ENCODE measurements at places on chromosomes 1 and 21. TPM values are rescaled to one million over a fixed set of nuclear protein-coding genes. Genes with fewer than 3 reads are reported as not detected.

- no peak for DNase-seq
Measured at GRCh38 chr1:175252561-175252960, 60.0 kb upstream of the KIAA0040 start.

- no peak for DNase-seq
Measured at GRCh38 chr1:158163000-158163947, 17.4 kb upstream of the CD1D start.

Gene AHCTF1
- 21.2 TPM for total RNA-seq

GRCh38 chr1:32204943-32205361 is 519 bp upstream of the IQCC start:
- DNase-seq: no peak

DNA sequence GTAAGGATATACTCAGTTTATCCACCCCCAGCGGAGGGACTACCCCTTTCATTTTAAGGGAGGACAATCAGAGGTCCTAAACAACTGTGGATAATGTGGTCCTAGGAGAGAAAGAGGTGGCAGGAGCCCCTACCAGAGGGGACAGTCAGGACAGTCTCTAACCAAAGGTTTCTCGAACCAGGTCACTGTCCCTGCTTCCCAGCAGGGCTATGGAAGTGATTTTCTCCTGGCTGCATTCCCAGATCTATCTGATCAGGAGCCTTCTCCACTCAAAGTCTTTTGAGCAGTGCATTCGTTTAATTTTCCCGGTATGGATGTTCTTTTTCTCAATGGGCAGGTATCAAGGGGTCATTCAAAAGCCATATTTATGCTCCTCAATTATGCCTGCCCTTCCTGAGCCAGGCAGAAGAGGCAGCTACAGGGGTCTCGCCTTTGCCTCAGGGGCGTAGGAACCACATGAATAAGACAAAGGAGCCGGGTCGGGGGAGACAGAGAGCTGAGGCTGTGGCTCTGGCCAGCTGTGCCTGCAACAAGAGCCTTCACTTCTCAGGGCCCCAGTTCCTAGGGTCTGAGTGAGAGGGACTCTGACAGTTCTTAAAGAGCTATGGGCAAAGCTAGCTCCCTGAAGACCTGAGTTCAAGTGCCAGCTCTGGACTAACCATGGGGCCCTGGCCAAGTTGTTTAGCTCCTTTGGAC is 62.5 kb upstream of the DMRTB1 start:
- DNase-seq: no peak

- no peak for DNase-seq
Measured at GRCh38 chr1:157595356-157595755, 2.5 kb downstream of the FCRL4 start.

DNA sequence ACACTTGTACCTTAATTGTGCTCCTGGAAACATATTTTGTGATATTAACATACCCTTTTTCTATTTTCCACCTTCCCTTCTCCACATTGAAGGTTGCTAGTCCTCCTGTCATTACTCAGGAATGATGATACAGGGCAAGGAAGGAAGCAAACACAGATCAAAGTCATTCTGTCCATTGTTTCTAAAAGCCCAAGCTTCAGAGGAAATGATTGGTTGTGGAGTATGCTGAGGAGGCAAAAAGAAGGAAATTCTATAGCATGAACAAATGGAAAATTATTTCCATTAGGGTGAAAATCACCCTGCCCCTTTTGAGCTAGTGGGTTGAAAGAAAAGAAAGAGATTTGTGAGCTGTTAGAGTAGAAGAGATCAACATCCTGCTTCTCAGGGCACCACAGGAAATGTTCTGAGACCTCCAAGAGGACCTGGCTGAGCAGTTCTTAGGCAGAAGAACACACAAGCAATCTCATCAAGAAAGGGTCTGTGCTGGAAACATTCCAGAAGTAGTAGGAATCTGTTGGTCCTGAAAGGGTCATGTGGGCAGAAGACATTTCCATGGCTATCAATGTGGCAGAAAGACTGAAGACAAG is 29.0 kb upstream of the PRRX1 start:
- DNase-seq: no peak

DNA sequence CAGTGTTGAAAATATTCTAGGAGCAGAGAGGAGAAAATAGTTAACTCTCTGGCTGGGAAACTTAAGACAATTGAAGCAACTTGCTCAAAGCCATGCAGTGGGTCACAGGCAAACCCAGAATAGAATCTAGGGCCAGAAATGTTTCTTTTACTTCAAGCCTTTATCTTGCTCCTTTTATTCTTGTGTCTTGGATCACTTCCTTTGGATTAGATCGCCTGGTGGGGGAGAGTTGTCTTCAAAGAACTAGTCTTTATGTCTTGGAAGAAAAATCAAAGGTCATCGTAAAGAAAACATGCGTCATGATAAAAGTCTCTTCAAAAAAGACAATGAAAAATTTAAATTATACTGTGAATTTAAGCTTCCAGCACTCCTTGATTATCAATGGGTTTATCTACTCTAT is 493.6 kb upstream of the USP24 start:
- DNase-seq: peak; percentile 61

- DNase-seq: no peak
Measured at GRCh38 chr1:172134087-172134731, 286.3 kb upstream of the C1orf105 start.

Gene GPBP1L1
- 69.8 TPM for total RNA-seq

Gene PMF1
- total RNA-seq: 19.3 TPM

- DNase-seq: peak; percentile 75
Measured at GRCh38 chr1:120178799-120179756, 2.8 kb upstream of the SEC22B start.

Gene ZNF683
- total RNA-seq: 1.4 TPM

Gene LCE1B
- total RNA-seq: not detected

Gene ANKRD45
- total RNA-seq: 10.1 TPM

- DNase-seq: no peak
Measured at GRCh38 chr21:37753122-37753599, 163.1 kb downstream of the KCNJ6 start.

DNA sequence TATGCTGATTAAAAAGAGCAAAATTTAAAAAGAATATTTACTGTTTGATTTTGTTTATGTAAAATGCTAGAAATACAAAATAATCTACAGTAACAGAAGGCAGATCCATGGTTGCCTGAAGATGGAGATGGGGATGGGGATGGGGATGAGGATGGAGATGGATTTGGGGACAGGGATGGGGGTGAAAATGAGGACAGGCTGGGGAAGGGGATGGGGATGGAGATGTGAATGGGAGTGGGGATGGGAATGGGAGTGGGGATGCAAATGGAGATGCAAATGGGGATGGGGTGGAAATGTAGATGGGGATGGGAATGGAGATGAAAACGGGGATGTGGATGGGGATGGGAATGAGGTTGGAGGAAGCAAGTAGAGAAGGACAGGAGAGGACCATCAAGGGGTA is 252.2 kb downstream of the PLPP3 start:
- no peak for DNase-seq

- no peak for DNase-seq
Measured at GRCh38 chr1:154006136-154006535, 15.6 kb downstream of the RPS27 start.

Gene CD247
- 6.5 TPM for total RNA-seq

Gene PMVK
- 13.0 TPM for total RNA-seq

GRCh38 chr1:36083635-36084496 is at the start of gene TEKT2:
Gene TEKT2, plus strand, starts transcription at chr1:36084094. Its CDS starts 828 bp downstream, at chr1:36084922.
- DNase-seq: peak; percentile 65

DNA sequence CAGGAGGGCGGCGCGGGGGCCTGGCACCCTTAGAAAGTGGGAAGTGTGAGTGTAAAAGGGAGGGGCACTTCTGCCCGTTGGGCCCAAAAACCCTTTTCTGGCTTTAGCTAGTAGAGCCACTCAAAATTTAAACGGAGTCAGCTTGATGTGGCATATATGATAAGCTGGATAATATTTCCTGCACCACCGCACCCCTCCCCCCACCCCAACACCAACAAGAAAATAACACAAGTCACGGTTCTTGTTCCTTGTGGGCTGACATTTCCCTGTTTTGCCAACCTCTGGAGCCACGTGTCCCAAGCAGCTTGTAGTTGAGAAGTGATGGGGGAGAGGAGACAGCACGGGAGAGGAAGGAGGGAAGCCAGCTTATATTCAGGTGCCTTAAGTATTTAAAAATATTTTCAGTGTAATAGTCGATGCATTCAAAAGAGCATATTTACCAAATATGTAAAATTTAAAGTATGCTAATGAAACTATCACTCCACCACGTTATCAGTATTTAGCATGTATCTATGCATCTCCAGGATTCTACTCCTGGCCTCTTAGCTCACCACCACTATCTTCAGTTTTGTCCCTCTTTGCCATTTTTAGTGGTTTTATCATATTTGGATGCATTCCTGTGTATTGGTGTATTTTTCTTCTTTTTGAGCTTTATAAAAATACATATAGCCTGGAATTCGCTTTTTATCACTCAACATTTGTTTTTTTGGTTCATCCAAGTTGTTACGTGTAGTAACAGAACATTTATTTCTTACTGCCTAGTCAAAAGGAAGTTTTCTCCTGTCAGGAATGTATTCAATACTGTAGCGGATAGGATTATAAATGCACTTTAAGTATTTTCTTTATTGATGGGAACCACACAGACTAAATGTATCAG is 773 bp upstream of the DDX59 start:
- DNase-seq: no peak

GRCh38 chr1:41484402-41485241 is at the start of gene EDN2:
Gene EDN2, minus strand, starts transcription at chr1:41484683. Its CDS starts 82 bp downstream, at chr1:41484601.
- DNase-seq: no peak

GRCh38 chr1:229907884-229908638 is 159.0 kb upstream of the GALNT2 start:
- DNase-seq: no peak

- no peak for DNase-seq
Measured at GRCh38 chr1:170395149-170395548, 136.8 kb upstream of the GORAB start.
